Stimulated activated CD8-positive, alpha-beta memory T cell treated with anti-CD3 and anti-CD28 coated beads, Interleukin-7, amount 100 ng/mL, for 24 hours (primary cell): ENCODE measurements at places on chromosomes 6 and 20.

GRCh38 chr20:55888685-55889084 is 116.6 kb downstream of the CBLN4 start:
- no peak for DNase-seq

DNA sequence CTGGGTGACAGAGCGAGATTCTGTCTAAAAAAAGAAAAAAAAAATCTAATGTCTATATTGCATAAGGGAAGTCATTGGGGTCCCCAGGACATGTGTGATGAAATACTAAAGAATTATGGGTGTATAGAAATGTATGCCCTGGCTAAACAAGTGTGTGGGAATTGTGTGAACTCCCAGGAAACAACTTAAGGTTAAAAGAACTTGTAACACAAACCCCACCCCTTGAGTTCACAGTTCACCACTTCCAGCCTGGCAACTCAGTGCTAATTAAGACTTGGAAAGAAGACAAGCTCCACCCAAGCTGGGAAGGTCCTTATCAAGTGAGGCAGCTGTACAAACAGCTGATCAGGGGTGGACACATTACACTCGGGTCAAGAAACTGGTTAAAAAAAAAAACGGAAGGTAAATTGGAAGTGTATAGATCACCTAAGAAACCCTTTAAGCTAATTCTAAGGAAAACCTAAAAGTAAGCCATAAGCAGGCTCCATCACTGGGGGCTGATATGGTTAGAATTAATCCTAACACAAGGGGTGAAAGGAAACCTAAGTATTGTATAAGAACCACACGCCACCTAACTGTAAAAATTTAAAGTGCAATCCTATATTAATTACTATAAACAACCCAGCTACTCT is 25.2 kb downstream of the HLA-A start:
- no peak for DNase-seq

DNA sequence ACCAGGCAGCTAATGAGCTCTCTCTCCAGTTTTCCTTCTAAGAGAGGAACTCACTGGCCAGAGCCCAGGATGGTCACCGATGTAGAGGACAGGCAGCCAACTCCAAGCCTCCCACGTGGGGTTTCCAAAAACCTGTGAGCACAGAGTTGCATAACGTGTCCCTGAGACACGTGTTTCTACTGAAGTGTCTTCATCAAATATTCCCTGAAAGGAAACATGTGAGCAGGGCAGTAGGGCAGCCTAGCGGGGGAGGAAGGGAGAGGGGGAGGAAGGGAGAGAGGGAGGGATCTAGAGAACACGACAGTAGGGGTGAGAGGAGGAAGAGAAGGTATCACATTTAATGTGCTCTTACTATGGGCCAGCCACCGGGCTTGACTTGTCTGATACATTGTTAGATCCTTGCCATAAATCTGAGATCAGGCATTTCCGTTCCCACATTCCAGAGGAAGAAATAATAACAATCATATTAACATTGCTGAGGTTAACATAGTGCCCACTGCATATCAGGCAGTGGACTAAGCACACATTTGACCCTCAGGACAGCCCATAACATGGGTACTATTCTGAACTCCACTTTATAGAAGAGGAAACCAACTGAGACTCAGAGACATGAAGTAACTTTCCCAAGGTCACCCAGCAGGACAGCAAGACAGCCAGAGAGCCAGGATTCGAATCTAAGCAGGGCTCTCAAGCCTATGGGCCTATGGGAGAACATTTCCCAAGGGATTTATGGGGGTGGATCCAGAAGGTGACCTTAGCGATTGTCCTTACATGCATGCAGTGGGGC is 4.5 kb upstream of the SYS1 start:
- no peak for DNase-seq

- no peak for DNase-seq
Observed at GRCh38 chr6:106490436-106490835, 129.9 kb downstream of the CRYBG1 start.

- peak; percentile 45 for DNase-seq
Observed at GRCh38 chr6:75601304-75602245, at the start of gene SENP6. Gene SENP6 (plus strand): TSS chr6:75601880. CDS start chr6:75602525, 645 bp downstream.

- DNase-seq: no peak
Observed at GRCh38 chr20:62048821-62049291, 16.8 kb downstream of the TAF4 start.

DNA sequence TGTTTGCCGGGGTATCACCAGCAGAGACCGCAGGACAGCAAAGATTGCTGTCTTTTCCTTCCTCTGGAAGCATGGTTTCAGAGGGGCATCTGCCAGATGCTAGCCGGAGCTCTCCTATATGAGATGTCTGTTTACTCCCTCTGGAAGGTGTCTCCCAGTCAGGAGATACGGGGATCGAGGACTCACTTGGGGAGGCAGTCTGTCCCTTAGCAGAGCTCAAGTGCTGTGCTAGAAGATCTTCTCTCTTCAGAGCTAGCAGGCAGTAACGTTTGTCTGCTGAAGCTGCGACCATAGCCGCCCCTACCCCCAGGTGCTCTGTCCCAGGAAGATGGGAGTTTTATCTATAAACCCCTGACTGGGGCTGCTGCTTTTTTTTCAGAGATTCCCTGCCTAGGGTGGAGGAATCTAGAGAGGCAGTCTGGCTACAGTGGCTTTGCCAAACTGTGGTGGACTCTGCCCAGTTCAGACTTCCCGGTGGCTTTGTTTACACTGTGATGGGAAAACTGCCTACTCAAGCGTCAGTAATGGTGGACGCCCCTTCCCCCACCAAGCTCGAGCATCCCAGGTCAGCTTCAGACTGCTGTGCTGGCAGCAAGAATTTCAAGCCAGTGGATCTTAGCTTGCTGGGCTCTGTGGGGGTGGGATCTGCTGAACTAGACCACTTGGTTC is 133.0 kb upstream of the FLRT3 start:
- DNase-seq: no peak

GRCh38 chr6:139762587-139763031 is 388.2 kb upstream of the CITED2 start:
- DNase-seq: no peak

DNA sequence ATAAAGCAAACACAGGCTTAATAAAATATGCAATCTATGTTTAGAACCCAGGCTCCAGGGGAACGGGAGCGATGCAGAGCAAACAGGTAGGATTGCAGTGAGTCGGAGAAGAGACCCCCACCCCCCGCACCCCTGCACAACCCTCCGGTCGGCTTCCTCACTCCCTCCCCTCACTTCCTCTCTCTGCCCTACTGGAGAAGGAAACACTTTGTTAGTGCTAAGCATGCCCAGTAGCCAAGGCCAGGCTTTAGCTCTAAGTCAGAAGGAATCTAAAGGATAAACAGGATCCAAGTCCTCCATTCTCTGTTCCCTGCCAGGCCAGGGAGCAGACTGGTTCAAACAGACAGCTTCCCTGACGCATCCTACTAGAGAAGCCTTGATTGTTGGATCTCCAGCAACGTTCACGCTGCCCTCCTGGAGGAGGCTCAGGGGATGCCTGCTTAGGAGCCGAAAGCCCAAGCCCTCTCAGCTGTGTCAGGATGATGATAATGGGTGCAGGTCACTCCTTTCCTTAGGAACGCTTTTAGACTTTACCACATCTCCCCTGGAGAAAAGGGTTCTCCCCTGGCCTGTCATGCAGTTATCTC is 14.7 kb downstream of the FOXQ1 start:
- no peak for DNase-seq

- no peak for DNase-seq
Observed at GRCh38 chr6:34441526-34441925, 15.7 kb upstream of the RPS10 start.

DNA sequence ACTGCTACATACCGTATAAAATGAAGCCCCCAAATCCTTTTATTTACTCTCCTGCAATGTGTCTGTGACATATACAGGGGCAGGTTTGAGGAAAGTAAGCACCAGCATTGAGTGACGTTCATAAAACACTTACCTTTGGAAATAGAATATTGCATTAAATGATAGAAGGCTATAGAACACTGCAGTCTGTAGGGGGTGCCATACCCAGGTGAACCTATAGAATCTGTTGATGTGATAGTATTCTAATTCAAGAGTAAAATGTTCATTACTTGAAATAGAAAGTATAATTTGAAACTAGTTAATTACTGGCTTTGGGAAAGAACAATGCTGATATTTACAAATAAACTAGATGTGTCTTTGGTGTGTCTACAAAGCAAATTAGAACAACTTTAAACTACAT is 47.0 kb upstream of the PRL start:
- DNase-seq: no peak

GRCh38 chr6:166638573-166638964 is 11.5 kb upstream of the RPS6KA2 start:
- DNase-seq: no peak

DNA sequence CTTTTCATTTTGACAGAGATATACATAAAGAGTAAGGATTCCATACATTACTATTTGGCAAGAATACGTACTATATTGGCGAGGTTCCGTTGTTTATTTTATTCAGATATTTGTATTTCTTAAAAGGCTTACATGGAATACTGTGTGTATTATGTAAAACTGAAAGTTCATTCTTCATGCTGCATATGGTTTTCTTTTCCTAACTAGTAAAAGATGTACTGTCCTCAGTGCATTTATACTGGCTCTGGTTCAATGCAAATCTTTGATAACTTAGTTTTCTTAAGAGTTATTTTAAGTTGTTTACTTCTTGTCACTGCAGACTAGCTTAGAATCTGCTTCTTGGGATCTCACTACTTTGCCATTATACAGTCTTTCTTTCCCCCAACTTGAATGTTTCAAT is 42.0 kb downstream of the ADGRB3 start:
- DNase-seq: no peak

DNA sequence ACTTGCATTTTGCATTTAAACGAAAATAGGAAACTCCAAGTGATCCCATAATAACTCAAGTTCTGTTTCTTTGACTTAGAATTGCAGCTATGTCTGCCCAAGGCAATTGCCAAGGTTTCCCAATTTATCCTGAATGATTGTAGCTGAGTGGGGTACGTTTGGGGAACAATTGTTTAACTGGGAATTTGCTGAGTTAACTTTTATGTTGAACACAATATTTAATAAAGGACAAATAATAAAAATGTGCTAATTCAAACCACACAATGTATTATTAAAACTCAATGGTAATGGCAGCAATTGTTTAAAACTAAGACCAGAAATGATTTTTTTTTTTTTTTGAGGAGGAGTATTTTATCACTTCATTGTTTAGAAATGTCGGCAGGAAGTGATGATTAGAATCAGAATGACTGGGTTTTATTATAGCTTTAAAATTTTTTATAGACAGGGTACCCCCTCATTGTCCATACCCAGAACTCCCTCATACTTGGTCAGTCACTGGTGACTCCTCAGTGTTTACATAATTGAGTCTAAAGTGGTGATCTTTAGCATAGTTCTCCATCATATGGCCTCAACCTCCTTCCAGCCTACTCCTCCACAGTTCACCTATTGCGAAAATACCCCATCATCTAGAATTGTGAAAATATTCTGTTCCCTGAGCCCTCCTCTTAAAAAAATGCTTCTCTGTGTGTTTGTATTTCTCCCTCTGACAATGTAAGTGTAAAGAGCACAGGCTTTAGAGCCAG is 389.2 kb upstream of the CITED2 start:
- DNase-seq: no peak

DNA sequence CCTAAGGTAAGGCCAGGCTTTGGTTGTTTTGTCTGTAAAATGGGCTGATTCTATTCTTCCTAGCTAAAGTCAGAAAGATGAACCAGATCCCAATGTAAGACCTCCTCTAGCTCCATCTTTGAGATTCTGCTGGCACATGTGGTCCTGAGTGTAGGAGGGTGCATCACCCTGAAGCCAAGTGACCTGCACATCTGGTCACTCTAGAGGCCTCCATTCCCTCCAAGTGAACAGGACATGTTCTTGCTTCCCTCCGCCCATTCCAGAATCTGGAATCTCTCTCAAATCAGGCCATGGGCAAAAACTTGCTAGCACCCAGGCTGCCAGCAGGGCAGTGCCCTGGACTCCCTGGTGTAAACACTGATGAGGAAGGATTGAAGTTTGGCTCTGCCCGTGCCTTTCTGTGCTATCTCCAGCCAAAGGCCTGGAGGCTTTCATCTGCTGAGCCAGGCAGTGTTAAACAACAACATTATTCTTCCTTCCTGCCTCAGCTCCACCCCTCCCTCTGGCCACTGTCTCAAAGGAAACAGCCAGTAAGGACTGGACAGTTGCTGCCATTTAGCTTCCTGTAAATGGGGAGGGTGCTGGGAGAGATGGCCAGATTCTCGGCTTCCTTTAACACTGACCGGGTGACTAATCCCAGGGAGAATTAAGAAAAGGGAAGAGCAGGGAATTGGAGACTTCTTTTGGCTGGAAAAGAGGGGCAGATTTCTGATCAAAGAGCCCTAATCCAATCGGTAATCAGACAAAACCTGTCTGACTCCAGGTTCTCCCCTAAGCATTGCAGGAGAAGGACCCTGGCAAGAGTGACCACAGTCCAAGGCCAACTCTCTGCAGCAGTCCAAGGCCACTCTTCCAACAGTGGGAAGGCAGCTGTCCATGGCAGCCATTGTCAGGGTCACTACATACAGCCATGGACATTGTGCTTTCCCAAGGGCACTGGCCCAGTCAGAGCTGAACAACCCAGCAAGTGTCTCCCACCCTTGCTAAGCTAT is 19.5 kb upstream of the ADGRF1 start:
- no peak for DNase-seq

- DNase-seq: no peak
Observed at GRCh38 chr6:24484657-24485323, 4.6 kb downstream of the GPLD1 start.

DNA sequence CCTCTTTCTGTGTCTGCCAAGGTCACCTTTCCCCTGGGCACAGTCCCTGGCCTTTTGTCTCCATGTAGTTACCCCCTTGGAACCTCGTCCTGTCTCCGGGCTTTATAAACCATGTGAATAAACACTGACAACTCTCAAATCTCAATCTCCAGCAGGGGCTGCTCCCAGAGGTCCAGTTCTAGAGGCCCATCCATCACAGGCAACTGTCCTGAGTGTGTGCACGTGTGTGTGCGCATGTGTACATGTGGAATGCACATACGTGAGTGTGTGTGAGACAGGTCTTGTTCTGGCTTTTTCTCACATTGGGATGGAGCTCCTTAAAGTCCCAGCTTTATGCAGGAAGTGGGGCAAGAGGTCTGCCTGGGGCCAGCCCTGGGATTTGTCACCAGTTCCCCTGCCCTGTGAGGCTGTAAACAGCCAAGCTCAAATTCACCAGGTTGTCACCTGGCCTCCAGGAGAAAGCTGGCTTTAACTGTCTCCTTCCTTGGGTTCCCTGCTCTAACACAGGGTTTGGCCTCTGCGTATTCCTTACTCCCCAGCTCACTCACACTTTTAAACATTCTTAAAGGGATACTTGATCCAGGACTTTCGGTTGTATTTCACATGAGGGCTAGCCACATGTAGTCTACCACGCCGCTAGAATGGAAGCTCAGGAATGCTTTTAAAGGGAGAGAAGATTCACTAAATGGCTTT is 42.7 kb downstream of the RAMACL start:
- no peak for DNase-seq

- no peak for DNase-seq
Observed at GRCh38 chr6:126076992-126077664, 90.8 kb downstream of the TRMT11 start.

DNA sequence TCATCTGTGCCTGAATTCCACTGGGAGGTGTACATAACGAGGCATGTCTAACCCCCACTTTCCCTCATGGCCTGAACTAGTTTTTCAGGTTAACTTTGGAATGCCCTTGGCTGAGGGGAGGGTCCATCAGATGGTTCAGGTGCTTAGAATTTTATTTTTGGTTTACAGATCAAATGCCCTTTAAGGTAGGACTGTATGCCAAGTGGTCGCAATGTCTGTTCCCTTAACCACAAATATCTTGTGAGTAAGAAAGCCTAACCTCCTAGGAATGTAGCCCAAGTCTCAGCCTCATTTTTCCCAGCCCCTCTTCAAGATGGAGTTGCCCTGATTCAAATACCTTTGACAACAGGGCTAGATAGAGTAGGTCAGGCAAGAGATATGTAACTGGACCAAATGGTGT is 78.4 kb downstream of the RNASET2 start:
- DNase-seq: no peak

- no peak for DNase-seq
Observed at GRCh38 chr6:21754891-21755290, 161.3 kb downstream of the SOX4 start.
